ENCODE measurements at places on chromosomes 11 and 22.

DNA sequence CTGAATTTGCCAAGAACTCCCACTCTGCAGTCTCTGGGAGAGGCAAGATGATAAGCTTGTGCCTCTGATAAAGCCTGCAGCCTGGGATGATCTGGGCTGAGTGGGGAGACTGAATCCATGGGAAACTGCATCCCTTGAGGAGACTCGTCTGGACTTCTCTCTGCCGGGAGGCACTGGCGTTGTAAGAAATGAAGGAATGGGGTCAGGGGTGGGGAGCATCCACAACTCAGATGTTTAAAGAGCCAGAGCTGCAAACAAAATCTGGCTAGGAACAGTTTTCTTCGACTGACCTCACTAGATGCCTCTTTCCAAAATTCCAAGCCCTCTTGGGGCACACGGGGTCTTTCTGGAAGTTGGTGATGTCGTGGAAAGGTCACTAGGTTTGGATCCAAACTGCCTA, 64.4 kb downstream of the SPON1 start:
- no peak overlapping the region for H3K27ac ChIP-seq
- DNase-seq: no peak
- no peaks in the 10 kb centered on the region for H3K27me3 ChIP-seq
- H3K4me3 ChIP-seq: no peak overlapping the region
- no peaks in the 10 kb centered on the region for H3K36me3 ChIP-seq

- H3K4me3 ChIP-seq: no peak overlapping the region
- H3K27me3 ChIP-seq: no peaks in the 10 kb centered on the region
- H3K27ac ChIP-seq: no peak overlapping the region
- H3K36me3 ChIP-seq: no peaks in the 10 kb centered on the region
- DNase-seq: no peak
These were observed 90.0 kb upstream of the LINC01488 start for GRCh38 chr11:69391192-69392103.

- no peak overlapping the region for H3K27ac ChIP-seq
- no peak overlapping the region for H3K4me3 ChIP-seq
- no peaks in the 10 kb centered on the region for H3K27me3 ChIP-seq
- no peaks in the 10 kb centered on the region for H3K4me1 ChIP-seq
- no peaks in the 10 kb centered on the region for H3K36me3 ChIP-seq
- no peak for DNase-seq
These were observed 4.1 kb upstream of the B4GALNT4 start for GRCh38 chr11:364991-365725.

GRCh38 chr11:72433455-72434036, 785 bp downstream of the CLPB start:
- no peaks in the 10 kb centered on the region for H3K27me3 ChIP-seq
- peak overlapping the region; percentile 85 for H3K4me3 ChIP-seq
- no peak overlapping the region for H3K27ac ChIP-seq
- DNase-seq: no peak
- H3K36me3 ChIP-seq: no peaks in the 10 kb centered on the region
- no peaks in the 10 kb centered on the region for H3K4me1 ChIP-seq

DNA sequence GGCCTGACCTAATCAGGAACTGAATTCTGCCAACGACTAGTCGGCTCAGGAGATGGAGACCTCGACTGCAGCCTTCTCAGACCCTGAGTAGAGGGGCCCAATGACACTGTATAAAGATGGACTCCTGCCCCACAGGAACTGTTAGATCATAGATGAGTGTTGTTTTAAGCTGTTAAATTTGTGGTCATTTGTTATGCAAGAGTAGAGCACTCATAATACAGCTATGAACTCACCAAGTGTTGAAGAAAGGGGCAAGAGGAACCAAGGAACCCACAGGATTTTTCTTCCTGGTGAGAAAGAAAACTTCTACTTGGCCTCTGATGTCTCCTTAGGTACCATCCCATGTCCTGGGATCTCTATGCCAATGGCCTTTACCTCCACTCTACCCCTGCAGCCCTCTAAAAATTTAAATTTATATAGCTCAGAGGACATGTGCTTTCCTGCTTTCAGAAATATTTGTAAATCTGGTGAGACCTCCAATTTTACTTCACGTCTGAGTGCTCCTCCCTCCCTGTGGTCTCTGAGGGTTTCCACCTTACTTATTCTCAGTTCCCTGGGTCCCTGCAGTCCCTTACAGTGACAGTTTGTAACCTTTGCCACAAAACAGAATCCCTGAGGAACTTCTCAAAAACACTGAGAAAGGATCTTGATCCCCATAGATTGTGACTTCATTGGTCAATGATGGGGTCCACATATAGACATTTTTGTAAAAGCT, 256.3 kb upstream of the ARHGAP20 start:
- H3K4me3 ChIP-seq: no peak overlapping the region
- no peaks in the 10 kb centered on the region for H3K36me3 ChIP-seq
- H3K27ac ChIP-seq: no peak overlapping the region
- no peaks in the 10 kb centered on the region for H3K4me1 ChIP-seq
- DNase-seq: no peak
- H3K27me3 ChIP-seq: no peaks in the 10 kb centered on the region

DNA sequence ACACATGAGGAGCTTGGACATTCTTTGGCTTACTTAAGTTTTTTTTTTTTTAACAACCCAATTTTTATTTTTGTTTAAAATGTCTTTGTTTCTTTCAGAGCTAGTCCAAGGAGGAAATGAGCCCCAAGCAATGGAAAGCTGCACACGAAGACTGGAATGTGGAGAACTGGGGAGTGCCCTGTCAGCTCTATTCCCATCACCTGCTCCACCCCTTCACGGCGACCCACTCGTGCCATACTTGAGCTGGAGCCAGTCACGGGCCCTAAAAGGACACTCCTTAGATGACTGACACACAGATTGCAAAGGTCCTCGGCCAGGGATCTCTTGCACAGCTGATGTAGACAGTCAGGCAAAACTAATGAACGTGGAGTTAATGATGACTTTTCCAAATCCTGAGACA, 10.6 kb upstream of the SLC25A18 start:
- H3K27ac ChIP-seq: no peak overlapping the region
- H3K27me3 ChIP-seq: no peaks in the 10 kb centered on the region
- no peaks in the 10 kb centered on the region for H3K4me1 ChIP-seq
- no peak for DNase-seq
